T-cell (primary cell): ENCODE measurements at places on chromosomes 2 and 18. TPM values are rescaled to one million over a fixed set of nuclear protein-coding genes. Genes with fewer than 3 reads are reported as not detected.

DNA sequence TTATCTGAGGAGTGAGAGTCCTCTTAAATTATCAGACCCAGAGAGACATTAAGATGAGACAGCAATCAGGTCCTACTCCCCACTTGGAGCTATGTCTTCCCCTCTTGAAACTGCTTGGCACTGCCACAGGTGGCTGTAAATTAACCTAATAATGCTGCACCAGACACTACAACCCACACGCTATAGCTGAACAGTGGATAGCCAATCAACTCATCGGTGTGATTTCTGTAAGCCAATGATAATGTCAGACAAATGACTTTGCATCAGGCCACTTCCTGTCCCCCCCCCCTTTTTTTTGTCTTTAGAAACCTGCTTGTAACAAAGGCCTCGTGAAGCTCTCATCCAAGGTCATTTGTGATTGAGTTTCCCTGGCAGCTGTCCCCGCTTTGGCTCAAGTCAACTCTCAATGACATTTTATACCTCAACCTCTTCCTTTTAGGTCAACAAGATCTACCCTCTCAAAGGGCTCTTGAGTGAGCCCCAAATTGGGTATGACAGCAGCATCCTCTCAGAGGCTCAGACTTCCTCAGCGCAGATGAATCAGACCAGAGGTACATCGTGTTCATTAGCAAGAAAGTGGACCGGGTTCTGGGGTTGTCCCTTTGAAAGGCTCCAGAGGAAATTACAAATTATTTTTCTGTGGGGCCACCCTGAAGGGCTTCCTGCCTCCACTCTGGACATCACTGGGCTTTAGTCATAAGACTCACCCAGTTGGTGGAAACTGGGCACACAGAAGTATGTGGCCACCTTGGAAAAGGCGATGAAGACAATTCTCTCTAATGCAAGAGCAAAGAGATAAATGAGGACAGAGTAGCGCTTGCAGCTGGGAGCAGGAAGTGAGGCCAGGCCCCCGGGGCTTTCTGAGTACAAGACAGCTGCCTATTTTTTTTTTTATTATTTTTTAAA, 73.6 kb downstream of the COPS8 start:
- H3K27me3 ChIP-seq, result peaks cover 27% of the 10 kb centered on the region
- no peak overlapping the region for H3K4me3 ChIP-seq
- no peak overlapping the region for H3K27ac ChIP-seq
- DNase-seq, result no peak
- peaks cover 17% of the 10 kb centered on the region for H3K4me1 ChIP-seq

GRCh38 chr2:47907039-47907781, 912 bp upstream of the FBXO11 start:
- DNase-seq, result peak; percentile 25
- H3K4me3 ChIP-seq, result peak overlapping the region; percentile 81
- H3K4me1 ChIP-seq, result peaks cover 3% of the 10 kb centered on the region
- H3K27me3 ChIP-seq, result no peaks in the 10 kb centered on the region
- H3K36me3 ChIP-seq, result no peaks in the 10 kb centered on the region
- H3K27ac ChIP-seq, result peak overlapping the region; percentile 97

- H3K4me1 ChIP-seq, result no peaks in the 10 kb centered on the region
- no peak for DNase-seq
- H3K4me3 ChIP-seq, result no peak overlapping the region
- no peaks in the 10 kb centered on the region for H3K36me3 ChIP-seq
- H3K27me3 ChIP-seq, result peaks cover 6% of the 10 kb centered on the region
Measured at GRCh38 chr2:219886615-219887014, 259.2 kb downstream of the SLC4A3 start.

SERPINB3 gene
- not detected for total RNA-seq

DNA sequence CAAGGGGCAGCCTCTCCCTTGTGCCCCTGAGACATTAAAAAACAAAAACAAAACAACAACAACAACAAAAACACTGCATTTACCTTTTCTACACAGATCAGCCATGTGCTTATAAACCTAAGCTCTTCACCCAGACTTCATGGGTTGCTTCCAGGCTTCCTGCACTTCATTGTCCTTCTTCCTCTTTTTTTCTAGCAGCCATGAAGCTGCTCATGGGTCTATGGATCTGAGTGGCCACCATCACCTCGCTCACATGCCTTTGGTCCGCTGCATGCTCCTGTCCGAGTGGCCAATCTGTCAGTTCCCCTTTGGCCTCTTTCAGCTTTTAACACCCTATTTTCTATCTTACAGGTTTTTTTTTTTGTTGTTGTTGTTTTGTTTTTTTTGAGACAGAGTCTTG, 9.0 kb upstream of the TET3 start:
- no peak overlapping the region for H3K27ac ChIP-seq
- H3K36me3 ChIP-seq, result no peaks in the 10 kb centered on the region
- no peak for DNase-seq

DNA sequence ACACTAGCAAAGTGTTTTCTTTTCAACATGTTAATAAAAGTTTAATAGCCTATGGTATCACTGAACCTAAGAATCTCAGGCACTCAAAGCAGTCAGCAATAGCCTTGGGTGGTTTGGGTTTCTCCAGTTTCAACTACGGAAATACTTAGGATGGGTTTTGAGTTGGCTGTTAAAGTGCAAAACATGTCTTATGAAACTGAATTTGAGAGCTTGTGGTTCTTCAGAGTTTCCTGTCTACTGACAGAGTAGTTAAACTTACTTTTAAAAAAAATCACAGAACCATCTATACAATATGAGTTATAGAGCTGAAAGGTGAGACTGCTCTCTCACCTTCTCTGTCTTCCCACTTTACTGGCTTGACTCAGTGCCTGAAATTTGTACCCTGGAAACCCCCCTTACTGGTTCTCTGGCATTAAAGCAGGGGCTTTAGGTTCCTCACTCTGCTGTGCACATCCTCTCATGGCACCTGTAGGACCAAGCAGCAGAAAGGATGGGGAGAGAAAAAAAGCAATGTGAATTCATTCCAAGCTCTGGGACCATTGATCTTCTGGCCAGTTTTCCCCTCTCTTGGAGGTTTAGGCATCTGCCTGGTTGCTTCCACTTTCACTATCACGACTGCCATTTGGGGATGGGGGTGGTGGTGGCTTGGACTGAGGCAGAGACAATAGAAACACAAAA, 18.1 kb downstream of the CCDC141 start:
- no peaks in the 10 kb centered on the region for H3K36me3 ChIP-seq
- DNase-seq, result no peak
- peak overlapping the region; percentile 39 for H3K4me3 ChIP-seq
- H3K27ac ChIP-seq, result peak overlapping the region; percentile 89
- peaks cover 7% of the 10 kb centered on the region for H3K4me1 ChIP-seq
